Stomach (tissue), 19 donors: ENCODE measurements at places on chromosomes 1 and 21. TPM values are rescaled to one million over a fixed set of nuclear protein-coding genes. Genes with fewer than 3 reads are reported as not detected.

DNA sequence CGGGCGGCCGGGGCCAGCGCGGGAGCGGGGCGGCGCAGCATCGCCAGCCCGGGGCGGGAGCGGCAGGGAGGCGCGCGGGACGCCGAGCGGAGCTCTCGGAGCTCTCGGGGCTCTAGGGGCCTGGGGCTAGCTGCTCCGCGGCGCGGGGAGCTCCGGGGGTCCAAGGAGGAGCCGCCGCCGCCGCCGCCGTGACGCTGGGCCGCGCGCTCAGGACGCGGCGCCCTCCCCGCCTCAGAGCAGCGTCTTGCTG lies 147 bp downstream of the CLSTN1 start:
- DNase-seq: no peak

RNU1-1 gene
- under 0.01 TPM for total RNA-seq

- DNase-seq: no peak
Observed at GRCh38 chr21:34979383-34979782, 69.7 kb downstream of the RUNX1 start.

GRCh38 chr1:181607524-181607923 lies 124.2 kb downstream of the CACNA1E start:
- no peak for DNase-seq

- DNase-seq: no peak
Observed at GRCh38 chr1:203536575-203536974, 42.6 kb downstream of the OPTC start.
